Germinal center (tissue), 1 donor: ENCODE measurements at places on chromosomes 6 and 20.

DNA sequence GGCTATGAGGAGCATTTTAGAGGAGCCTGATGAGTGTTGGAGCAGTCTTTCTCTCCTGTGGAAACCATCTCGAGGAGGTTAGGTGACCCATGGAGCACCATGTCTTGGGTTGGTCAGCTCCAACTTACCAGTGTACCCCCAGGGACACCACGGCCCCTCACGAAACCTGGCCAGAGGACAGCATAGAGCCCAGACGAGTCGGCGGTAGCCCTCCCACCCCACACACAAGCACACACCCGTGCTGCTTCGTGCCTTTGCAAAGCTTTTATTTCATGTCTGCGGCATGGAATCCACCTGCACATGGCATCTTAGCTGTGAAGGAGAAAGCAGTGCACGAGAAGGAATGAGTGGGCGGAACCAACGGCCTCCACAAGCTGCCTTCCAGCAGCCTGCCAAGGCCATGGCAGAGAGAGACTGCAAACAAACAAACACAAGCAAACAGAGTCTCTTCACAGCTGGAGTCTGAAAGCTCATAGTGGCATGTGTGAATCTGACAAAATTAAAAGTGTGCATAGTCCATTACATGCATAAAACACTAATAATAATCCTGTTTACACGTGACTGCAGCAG lies 53.6 kb downstream of the EZR start:
- DNase-seq = no peak

DNA sequence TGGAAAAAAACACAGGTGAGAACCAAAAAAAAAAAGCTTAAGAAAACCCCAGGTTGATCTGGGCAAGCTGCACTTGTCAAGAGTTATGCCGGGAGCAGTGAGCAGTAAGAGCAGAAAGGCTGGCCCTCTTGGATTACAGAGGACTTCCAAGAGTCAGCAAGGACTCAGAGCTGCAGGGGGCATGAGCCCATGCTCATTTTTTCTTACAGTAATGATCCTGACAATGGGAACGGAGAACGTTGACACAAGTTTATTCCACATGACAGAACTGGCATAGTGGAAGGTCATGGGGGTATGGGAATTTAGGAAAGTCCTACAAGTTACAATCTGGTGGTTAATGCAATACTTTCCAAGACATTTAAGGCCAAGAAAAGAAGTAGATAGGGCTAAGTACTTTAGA lies 256.6 kb downstream of the GMDS start:
- DNase-seq = no peak

- peak; percentile 90 for DNase-seq
Measured at GRCh38 chr6:33161354-33162331, 30.6 kb downstream of the COL11A2 start.

DNA sequence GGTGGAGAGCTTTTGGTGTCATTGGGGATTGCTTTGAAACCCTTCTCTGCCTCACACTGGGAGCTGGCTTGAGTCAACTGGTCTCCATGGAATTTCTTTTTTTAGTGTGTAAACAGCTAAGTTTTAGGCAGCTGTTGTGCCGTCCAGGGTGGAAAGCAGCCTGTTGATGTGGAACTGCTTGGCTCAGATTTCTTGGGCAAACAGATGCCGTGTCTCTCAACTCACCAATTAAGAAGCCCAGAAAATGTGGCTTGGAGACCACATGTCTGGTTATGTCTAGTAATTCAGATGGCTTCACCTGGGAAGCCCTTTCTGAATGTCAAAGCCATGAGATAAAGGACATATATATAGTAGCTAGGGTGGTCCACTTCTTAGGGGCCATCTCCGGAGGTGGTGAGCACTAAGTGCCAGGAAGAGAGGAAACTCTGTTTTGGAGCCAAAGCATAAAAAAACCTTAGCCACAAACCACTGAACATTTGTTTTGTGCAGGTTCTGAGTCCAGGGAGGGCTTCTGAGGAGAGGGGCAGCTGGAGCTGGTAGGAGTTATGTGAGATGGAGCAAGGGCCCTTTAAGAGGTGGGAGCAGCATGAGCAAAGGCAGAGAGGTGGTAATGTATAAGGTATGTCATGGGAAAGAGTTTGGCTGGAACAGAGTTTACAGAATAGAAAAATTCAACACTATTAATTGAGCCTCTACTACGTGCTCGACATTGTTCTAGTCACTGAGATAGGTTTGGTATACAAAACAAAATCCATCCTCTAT lies 31.2 kb downstream of the SRSF3 start:
- DNase-seq = no peak

GRCh38 chr20:17179840-17180239 lies 47.0 kb upstream of the PCSK2 start:
- DNase-seq = no peak

- DNase-seq = no peak
Measured at GRCh38 chr6:169023161-169023874, 230.3 kb downstream of the THBS2 start.
